Hepatocyte (in vitro differentiated cells): ENCODE measurements at places on chromosomes 5 and 9.

DNA sequence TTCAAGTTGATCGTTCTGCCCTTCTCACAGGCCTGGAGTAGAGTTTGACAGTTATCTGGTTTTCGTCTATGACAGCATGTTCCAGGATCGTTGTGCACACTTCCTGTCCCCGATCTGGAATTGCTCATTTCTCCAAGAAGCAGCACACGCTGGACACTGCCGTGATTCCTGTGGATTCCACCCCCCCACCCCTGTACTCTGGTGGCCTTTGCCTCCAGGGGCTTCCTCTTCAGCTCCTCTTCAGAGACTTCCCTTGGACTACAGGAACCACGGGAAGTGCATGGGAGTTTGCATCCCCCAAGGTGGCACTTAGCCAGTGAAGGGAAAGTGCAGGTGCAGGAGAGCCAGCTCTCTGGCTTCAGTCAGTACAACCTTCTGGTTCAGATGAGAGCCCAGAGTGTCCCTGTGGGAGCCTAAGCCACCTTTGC, 160.7 kb downstream of the CACNA1B start:
- no peak for DNase-seq

- DNase-seq, result peak; percentile 81
Observed at GRCh38 chr9:35914301-35914807, 5.1 kb downstream of the SPAAR start.

DNA sequence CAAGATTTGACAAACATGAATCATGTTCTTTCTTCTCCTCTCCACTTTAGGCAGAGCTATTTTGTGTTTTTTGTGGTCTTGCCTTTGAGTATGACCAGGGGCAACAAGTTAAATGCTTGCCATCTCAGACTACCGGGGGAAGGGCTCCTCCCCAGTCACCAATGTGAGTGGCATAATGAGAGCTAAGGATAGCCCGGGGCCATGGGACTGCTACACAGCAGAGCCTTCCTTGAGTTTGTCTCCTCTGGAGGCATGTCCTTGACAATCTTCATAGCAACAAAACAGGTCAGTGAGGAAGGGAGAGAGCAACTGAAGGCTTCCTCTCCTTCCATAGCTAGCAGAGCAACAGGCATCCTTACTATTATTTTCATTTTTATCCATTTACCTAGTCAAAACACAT, 299.3 kb downstream of the ENC1 start:
- DNase-seq, result no peak

- no peak for DNase-seq
Observed at GRCh38 chr5:62340979-62341378, 35.0 kb downstream of the KIF2A start.
